ENCODE measurements at places on chromosomes 3 and 15.

- no peak for DNase-seq
Observed at GRCh38 chr3:29453284-29454001, 172.6 kb downstream of the RBMS3 start.

DNA sequence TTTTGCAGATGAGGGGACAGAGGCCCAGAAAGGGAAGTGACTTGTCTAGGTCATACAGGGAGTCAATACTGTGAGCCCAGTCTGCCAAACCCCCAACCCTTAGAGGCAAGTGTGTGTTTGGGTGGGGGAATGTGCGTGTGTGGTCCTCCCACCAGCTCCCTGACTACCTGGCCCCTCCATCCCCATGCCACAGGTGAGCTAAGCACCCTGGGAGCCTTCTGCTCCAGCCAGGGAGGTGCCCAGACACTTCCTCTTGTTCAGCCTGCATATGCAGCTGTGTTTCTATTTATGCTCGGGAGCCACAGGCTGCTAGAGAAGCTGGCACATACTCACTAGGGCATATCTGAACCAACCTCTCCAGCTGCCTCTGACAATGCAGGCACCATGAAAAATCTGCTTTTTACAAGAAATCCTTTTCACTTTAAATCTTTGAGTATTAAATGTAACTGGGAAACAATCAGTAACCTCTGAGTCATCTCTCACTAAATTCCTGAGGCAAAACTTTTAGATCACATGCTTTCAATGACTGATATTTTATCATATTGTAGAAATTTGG lies 20.7 kb downstream of the TBC1D2B start:
- no peak for DNase-seq

DNA sequence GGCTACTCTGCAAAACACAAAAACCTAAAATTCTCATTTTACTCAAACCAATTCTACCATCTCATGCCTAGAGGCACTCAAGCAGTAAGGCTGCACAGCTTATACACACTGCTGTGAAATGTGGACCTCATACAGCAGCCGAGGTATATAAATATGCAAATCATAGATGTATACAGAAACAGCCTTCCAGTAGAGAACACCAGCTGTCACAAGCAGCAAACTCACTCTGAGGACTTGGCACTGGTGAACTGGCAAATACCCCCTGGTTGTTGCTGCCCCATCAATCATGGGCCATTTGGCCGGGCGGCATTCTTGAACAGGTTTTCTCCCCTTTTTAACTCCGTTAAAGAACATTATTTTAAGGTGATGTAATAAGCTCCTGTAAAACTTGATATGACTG lies 378.0 kb downstream of the LSAMP start:
- no peak for DNase-seq

DNA sequence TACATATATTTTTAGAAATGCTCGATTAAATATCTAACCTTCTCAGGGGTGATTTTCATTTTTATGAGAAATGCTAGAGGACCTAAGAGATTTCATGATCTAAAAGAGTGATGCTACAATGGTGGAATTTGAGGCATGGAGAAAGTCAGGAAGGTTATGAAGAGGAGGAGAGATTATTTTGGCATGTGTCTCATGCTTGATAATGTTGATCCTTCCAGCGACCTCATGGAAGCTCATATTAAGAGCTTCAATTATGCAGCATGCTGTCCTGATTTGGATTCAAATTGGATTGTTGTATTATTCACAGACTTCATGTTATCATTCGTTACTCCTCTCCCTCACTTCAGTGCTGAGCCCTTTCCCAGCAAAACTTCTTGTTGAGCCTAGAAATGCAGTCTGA lies 112.5 kb downstream of the RAP2B start:
- no peak for DNase-seq

DNA sequence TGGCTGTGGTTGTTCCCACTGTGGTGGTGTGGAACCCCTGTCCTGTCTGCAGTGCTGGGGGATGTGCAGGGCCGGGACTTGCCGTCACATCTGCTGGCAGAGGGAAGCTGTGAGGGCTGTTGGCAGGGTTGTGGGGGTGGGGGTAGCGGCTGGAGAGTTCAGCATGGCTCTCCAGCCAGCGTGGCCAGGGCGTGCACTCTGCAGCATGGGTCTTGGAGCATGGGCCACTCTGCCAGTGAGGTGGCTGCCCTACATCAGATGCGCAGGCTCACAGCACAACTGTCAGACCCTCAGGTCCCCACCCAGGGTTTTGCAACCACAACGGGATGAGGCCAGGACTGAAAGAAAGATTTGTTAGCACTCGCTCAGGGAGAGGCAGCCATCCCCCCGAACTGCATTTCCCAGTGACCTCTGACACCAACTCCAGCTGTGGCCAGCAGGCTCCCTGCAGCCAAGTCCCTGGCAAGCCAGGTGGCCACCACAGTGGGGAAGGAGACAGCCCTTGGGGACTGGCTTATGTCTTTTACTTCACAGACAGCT lies 237.7 kb upstream of the LYSMD4 start:
- no peak for DNase-seq

- no peak for DNase-seq
Observed at GRCh38 chr3:13654330-13655060, 105.6 kb downstream of the FBLN2 start.
